ENCODE measurements at places on chromosomes 4 and X. TPM values are rescaled to one million over a fixed set of nuclear protein-coding genes. Genes with fewer than 3 reads are reported as not detected.
A peak's percentile ranks its signal among the peaks of the same experiment; 100 is the strongest.

HSFX1 gene
- total RNA-seq, result under 0.01 TPM

MAGEC1 gene
- not detected for total RNA-seq

CD38 gene
- total RNA-seq, result not detected

LUZP4 gene
- total RNA-seq, result not detected

ENPEP gene
- 0.28 TPM for total RNA-seq

HMGN5 gene
- total RNA-seq, result 0.83 TPM

H2BW2 gene
- total RNA-seq, result not detected

GRCh38 chr4:96786306-96786705 lies 946.4 kb downstream of the PDHA2 start:
- H3K27me3 ChIP-seq, result no peaks in the 10 kb centered on the region
- no peak overlapping the region for H3K4me3 ChIP-seq
- H3K27ac ChIP-seq, result no peak overlapping the region
- no peaks in the 10 kb centered on the region for H3K4me1 ChIP-seq
- no peaks in the 10 kb centered on the region for H3K36me3 ChIP-seq
- DNase-seq, result no peak

- no peak overlapping the region for H3K27ac ChIP-seq
- no peaks in the 10 kb centered on the region for H3K36me3 ChIP-seq
- H3K4me3 ChIP-seq, result no peak overlapping the region
- peaks cover 4% of the 10 kb centered on the region for H3K4me1 ChIP-seq
These were observed 429.3 kb downstream of the INPP4B start for GRCh38 chr4:142416711-142417275.

GRCh38 chr4:8594097-8595038 lies 1.8 kb downstream of the CPZ start:
- peaks cover 6% of the 10 kb centered on the region for H3K36me3 ChIP-seq
- H3K27ac ChIP-seq, result no peak overlapping the region
- H3K4me1 ChIP-seq, result peaks cover 10% of the 10 kb centered on the region

GRCh38 chr4:166229799-166230198 lies 356.8 kb downstream of the TLL1 start:
- no peak overlapping the region for H3K4me3 ChIP-seq
- H3K27me3 ChIP-seq, result no peaks in the 10 kb centered on the region
- no peak for DNase-seq
- H3K27ac ChIP-seq, result no peak overlapping the region

DNA sequence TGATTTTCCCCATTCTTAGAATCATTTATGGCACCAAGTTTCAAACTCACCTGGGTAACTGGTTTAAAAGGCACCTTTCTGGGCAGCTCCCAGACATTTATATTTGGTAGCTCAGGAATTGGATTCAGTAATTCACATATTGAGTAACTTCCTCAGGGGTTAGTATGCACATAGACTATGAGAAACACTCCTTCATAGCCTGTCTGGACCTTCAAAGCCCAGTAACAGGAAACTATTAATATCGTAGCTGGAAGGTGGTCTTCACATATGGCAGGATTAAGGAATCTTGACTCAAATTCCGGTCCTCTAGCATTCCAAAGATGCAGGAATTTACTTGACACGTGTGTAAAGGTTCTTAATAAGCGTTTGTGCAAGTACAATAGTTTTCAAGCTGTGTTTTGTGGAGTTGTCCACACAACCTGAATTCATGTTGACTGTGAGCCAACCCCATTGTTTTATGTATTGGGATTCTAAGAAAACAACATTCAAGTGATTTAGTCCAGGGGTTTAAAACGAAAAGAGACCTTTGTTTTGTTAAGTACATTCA lies 78.4 kb downstream of the PLS3 start:
- no peak for DNase-seq
- H3K27ac ChIP-seq, result no peak overlapping the region
- H3K36me3 ChIP-seq, result peaks cover 10% of the 10 kb centered on the region
- no peak overlapping the region for H3K4me3 ChIP-seq
- H3K27me3 ChIP-seq, result peaks cover 5% of the 10 kb centered on the region
- no peaks in the 10 kb centered on the region for H3K4me1 ChIP-seq

DNA sequence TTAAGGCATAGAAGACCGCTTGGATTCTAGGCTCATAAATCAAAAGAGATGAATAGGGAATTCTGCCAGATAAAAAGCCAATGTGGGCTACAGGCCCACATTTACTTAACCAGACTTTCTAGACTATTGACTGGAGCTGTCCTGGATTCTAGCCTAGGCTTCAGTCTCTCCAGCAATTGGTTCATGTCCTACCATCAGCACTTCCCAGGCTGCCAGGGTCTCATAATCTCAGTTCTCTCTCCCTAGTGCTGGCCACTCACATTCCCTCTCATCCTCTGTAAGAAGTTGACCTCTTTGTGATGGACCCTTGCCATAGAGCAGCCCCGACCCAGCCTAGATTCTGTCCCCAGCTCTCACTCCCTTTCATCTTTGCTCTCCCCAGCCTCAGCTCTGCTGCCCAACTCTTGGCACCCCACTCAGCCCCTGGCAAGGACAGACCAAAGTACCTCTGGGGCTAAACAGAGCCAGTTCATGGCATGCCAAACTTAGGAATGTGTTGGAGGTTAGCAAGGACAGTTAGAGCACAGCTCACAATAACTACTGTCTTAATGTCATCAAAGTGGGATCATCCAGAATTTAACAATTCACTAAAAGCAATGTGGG lies 396.2 kb downstream of the INPP4B start:
- H3K4me3 ChIP-seq, result no peak overlapping the region
- H3K27me3 ChIP-seq, result no peaks in the 10 kb centered on the region
- DNase-seq, result no peak
- no peaks in the 10 kb centered on the region for H3K36me3 ChIP-seq
- H3K27ac ChIP-seq, result no peak overlapping the region

DNA sequence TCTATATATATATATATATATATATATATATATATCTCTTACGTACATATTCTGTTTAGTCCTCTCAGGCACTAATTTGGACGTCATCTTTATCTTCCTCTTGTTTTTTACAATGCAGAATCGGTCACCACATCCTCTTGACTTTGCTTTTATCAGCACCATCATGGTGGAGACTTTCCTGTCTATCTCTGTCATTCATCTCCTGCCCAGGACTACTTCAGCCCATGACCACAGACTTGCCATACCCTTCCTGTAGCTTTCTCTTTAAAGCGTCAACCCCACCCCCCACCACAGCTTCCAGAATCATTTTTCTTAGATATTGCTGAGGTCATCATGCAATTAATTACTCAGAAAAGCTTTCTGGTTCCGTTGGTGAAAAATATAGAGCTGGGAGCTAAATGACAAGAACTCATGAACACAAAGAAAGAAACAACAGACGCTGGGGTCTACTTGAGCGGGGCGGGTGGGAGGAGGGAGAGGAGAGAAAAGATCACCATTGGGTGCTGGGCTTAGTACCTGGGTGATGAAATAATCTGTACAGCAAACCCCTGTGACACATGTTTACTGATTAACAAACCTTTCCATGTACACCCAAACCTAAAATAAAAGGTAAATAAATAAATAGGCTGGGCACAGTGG lies 30.5 kb upstream of the PRKX start:
- peaks cover 2% of the 10 kb centered on the region for H3K4me1 ChIP-seq
- H3K27me3 ChIP-seq, result no peaks in the 10 kb centered on the region
- no peak for DNase-seq
- H3K4me3 ChIP-seq, result no peak overlapping the region
- no peaks in the 10 kb centered on the region for H3K36me3 ChIP-seq

- H3K27ac ChIP-seq, result no peak overlapping the region
- H3K36me3 ChIP-seq, result no peaks in the 10 kb centered on the region
- no peaks in the 10 kb centered on the region for H3K4me1 ChIP-seq
- H3K4me3 ChIP-seq, result no peak overlapping the region
- peak; percentile 39 for DNase-seq
- peaks cover 39% of the 10 kb centered on the region for H3K27me3 ChIP-seq
These were observed 78.9 kb upstream of the PSAPL1 start for GRCh38 chr4:7513671-7514070.

GRCh38 chr4:75985116-75985515 lies 5.6 kb downstream of the SDAD1 start:
- peaks cover 7% of the 10 kb centered on the region for H3K36me3 ChIP-seq
- no peaks in the 10 kb centered on the region for H3K27me3 ChIP-seq
- no peak overlapping the region for H3K27ac ChIP-seq

GRCh38 chr4:97590266-97590665 lies 553.0 kb downstream of the STPG2 start:
- no peak overlapping the region for H3K27ac ChIP-seq
- H3K27me3 ChIP-seq, result no peaks in the 10 kb centered on the region
- H3K4me1 ChIP-seq, result no peaks in the 10 kb centered on the region
- DNase-seq, result no peak

- H3K36me3 ChIP-seq, result no peaks in the 10 kb centered on the region
- DNase-seq, result peak; percentile 37
- H3K4me1 ChIP-seq, result peaks cover 2% of the 10 kb centered on the region
- H3K27ac ChIP-seq, result no peak overlapping the region
- H3K4me3 ChIP-seq, result no peak overlapping the region
These were observed 64.5 kb upstream of the ANKRD50 start for GRCh38 chr4:124777007-124777406.

DNA sequence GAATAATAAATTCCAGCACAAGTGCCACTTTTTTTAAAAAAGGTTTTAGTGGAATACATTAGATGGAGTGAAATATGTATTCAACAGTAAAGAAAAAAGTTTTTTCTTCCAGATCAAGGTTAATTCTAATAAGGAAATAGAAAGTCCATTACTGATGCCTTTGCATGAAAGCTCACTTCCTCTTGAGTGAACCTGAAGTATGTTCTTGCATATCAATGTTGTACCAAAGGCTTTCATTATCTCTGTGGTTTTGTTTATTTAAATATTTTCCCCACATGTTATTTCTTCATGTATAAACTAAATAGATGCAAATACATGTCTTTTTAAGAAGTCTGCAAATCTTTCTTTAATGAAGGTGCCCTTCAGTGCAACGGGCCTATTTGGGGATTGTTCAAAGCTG lies 307.9 kb downstream of the C4orf33 start:
- DNase-seq, result no peak
- no peak overlapping the region for H3K27ac ChIP-seq
- no peaks in the 10 kb centered on the region for H3K36me3 ChIP-seq
- H3K4me1 ChIP-seq, result no peaks in the 10 kb centered on the region
- H3K27me3 ChIP-seq, result no peaks in the 10 kb centered on the region

DNA sequence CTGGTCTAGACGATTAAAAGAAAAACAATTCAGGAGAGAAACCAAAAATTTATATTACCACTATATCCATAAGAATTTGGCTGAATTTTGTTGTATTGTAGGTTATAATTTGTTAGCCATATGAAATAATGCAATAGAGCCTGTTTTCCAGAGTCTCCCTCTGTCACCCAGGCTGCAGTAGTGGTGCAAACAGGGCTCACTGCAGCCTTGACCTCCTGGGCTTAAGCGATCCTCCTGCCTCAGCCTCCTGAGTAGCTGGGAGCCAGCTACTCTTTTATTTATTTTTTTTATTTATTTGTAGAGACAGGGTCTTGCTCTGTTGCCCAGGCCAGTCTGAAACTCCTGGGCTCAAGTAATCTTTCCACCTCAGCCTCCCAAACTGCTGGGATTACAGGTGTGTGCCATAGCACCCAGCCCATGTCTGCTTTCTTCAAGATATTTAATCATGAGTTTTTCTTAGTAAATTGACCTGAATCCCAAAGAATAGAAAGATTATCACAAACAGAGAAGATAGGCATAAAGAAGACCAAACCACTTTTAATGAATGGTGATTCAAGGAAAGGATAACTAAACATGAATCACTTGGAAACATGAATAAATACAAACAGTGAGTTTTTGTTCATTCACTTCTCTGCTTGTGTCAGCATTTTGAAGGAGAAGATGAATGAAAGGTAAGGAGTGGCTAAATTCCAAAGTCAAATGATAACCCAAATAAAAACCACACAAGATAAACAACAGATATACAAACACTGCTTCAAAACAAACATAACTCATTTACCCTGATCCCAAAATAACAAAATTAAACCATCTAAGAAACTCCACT lies 82.1 kb downstream of the PPP3CA start:
- H3K4me3 ChIP-seq, result no peak overlapping the region
- no peak for DNase-seq
- peaks cover 2% of the 10 kb centered on the region for H3K4me1 ChIP-seq

DNA sequence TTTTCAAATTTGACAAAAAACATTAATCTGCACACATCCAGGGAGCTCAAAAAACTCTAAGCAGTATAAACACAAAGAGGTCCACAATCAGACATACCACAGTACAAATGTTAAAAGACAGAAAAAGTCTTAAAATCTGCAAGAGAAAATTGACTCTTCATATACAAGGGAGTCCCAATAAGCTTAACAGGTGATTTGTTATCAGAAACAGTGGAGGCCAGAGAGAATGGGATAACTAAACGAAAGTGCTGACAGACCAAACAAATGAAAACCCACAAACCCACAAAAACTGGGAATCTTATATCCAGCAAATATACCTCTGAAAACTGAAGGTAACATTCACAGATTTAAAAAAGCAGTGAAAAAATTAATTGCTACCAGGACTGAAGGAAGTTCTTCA lies 182.0 kb upstream of the PAQR3 start:
- no peak overlapping the region for H3K27ac ChIP-seq
- H3K27me3 ChIP-seq, result no peaks in the 10 kb centered on the region
- H3K4me1 ChIP-seq, result no peaks in the 10 kb centered on the region
- H3K36me3 ChIP-seq, result no peaks in the 10 kb centered on the region

DNA sequence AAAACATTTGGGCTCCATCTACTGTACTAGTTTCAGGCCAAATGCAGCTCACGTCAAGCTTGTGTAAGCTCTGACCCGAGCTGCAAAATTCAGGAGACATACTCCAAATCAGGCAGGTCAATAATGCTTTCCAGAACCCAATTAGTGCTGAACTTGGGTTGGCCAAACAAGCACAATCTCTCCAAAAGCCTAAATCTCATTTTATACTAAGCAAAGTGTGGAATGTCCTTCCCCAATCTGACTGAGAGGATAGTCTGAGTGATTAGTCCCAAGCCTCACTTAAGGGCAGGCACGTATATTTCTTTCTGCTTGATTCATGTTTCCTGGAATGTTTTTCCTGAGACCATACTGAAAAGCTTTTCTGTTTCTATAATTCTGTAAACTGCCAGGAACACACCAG lies 79.9 kb downstream of the NKX6-1 start:
- DNase-seq, result no peak
- no peak overlapping the region for H3K27ac ChIP-seq
- H3K4me3 ChIP-seq, result no peak overlapping the region
- no peaks in the 10 kb centered on the region for H3K36me3 ChIP-seq

GRCh38 chrX:30653415-30654131 lies at the start of gene GK:
GK (plus strand) TSS chrX:30653423; CDS start chrX:30653538, 115 bp downstream.
- peak within 1 kb of the TSS; percentile 89 for H3K4me3 ChIP-seq
- DNase-seq, result peak; percentile 12
- peak within 1 kb of the TSS; percentile 75 for H3K27ac ChIP-seq
- H3K36me3 ChIP-seq, result no peaks in the 10 kb centered on the region

Data from IMR-90 (cell line).